Tibial artery (tissue), 4 donors: ENCODE measurements at places on chromosomes 2 and 18.

- H3K36me3 ChIP-seq: no peaks in the 10 kb centered on the region
- no peak overlapping the region for H3K4me3 ChIP-seq
- DNase-seq: no peak
- no peaks in the 10 kb centered on the region for H3K4me1 ChIP-seq
- no peak overlapping the region for H3K27ac ChIP-seq
Measured at GRCh38 chr2:240149943-240150784, 9.7 kb upstream of the OTOS start.

DNA sequence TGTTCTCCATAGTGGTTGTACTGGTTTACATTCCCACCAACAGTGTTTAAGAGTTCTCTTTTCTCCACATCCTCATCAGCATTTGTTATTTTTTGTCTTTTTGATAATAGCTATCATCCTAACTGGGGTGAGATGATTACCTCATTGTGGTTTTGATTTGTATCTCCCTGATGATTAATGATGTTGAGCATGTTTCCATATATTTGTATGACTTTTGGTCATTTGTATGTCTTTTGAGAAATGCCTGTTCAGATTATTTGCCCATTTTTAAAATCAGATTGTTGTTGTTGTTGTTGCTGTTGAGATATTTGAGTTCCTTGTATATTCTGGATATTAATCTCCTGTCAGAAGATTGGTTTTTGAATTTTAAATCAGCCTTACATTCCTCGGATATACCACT, 147.5 kb downstream of the NCOA1 start:
- no peaks in the 10 kb centered on the region for H3K36me3 ChIP-seq
- H3K4me1 ChIP-seq: no peaks in the 10 kb centered on the region
- H3K27me3 ChIP-seq: no peaks in the 10 kb centered on the region
- H3K27ac ChIP-seq: no peak overlapping the region

GRCh38 chr18:45228796-45229388, 386.4 kb upstream of the SLC14A2 start:
- no peak overlapping the region for H3K27ac ChIP-seq
- no peak overlapping the region for H3K4me3 ChIP-seq
- H3K36me3 ChIP-seq: no peaks in the 10 kb centered on the region
- H3K4me1 ChIP-seq: no peaks in the 10 kb centered on the region

DNA sequence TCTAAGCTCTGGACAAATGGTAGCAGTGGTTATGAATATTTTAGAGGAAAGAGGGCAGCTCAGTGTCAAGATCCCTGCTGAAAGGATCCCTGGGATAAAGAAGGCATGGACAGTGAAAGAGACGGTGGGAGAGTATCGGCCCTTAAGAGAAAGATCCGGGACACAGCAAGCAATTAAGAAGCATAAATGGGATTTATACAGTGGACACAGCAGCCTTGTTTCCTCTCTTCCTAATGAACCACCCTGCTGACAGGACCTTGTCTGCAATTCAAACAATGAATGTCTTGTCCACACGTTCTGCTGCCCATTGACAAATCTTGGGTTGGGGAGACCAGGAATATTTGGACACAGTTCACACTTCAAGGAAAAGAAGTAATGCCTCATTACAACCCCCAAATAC, 16.5 kb downstream of the CPLX4 start:
- no peaks in the 10 kb centered on the region for H3K27me3 ChIP-seq
- H3K4me3 ChIP-seq: no peak overlapping the region

DNA sequence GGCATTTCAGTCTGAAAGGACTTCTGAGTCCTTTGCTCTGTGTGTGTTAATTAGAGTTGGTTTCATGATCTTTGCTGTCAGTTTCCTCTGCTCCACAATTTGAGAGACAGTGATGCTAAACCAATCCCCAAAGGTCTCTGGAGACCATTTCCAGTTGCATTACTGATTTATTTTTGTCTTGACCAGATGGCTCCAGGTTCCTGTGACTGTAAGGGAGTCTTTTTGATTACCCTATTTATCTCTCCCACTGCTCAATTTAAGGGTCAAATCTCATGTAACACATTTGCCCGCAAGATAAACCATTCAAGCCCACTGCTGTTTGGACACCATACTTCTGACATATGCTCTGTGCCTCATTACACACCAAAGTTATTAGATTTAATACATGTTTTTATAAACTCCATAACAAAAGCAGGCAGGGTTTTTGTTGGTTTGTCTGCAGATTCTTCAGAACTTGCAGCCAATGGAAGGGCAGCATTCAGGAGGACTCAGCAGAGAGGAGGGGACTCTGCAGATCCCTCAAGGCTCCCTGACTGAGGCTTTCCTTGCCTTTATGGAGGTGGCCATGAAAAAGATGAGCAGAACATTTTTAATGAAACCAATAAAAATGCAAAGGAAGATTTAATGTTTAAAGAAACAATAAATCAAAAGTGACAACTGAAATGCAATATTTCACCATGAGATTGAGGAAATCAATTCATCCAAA, 889.3 kb upstream of the CELF4 start:
- no peaks in the 10 kb centered on the region for H3K4me1 ChIP-seq
- H3K27ac ChIP-seq: no peak overlapping the region
- H3K36me3 ChIP-seq: no peaks in the 10 kb centered on the region
- H3K27me3 ChIP-seq: no peaks in the 10 kb centered on the region
